GM06990 (cell line): ENCODE measurements at places on chromosomes 11 and 22.

DNA sequence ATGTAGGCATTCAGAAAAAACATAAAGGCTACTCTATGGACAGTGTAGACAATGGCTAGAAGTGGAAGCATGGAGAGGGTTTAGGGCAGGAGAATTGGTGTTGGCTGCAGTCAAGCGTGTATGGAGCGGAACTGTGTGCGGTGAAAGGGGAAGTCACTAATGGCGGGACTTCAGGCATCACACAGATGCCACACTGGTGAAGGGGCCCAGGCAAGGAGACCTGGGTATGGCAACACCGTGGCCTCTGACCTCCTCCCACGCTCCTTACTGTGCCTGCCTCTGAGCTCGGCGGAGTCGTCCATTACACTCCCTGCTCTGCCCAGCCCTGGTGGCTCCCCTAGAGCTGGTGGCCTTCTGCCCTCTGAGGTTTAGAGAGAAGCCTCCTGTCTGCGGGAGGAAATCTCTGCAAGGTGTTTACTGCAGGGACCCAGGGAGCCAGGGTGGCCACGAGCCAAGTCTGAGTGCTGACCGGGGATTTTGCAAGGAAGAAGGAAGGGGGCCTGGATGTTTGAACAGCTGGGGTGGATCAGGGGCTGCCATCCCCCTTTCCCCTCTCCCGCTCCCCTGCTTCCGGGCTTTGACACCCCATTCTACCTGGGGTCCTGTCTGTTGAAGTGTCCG, 75.1 kb upstream of the TSPAN18 start:
- no peak for DNase-seq

- no peak for DNase-seq
Observed at GRCh38 chr11:109388982-109389381, 33.0 kb upstream of the C11orf87 start.

GRCh38 chr11:19792510-19792909, 79.9 kb downstream of the NAV2 start:
- no peak for DNase-seq

- peak; percentile 65 for DNase-seq
Observed at GRCh38 chr22:19622061-19622441, 92.3 kb upstream of the SEPTIN5 start.

DNA sequence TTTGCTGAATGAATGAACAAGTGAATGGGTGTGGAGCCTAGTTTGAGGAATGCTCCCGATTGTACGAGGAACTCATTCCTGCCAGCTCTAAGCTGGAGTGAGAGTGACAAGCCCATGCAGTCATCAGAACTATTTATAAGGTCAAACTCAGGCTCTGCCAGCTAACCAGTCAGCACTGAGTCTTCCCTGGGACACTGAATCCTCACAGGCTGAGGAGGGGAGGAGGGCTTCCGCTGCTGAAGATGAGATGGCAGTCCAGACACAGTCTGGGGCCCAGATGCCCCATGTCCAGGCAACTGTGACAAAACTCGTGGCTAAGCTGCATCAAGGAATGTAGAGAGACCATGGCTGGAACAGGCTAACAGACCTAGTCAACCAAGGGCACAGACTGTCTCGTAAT, 4.0 kb downstream of the LRP4 start:
- no peak for DNase-seq

GRCh38 chr11:76365038-76365679, 15.8 kb downstream of the THAP12 start:
- no peak for DNase-seq

DNA sequence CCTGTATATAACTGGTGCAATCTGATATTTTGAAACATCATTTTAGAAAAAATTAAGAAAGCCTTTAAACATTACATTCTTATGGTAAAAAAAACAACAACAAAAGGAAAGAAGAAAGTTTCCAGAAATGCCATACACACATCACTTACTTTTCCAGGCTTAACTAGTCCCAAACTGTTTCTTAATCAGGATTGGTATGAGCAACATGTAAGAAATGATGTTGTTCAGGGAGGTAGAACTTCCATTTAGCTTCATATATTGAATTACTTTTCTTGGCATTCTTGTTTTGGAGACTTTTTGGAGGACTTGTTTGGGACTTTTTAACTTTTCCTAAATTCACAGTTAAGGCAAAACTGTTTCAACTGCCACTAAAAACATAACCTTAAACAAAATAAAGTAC, 791.5 kb downstream of the METTL15 start:
- DNase-seq, result no peak

GRCh38 chr11:295351-296170, 3.8 kb downstream of the IFITM5 start:
- DNase-seq, result no peak

DNA sequence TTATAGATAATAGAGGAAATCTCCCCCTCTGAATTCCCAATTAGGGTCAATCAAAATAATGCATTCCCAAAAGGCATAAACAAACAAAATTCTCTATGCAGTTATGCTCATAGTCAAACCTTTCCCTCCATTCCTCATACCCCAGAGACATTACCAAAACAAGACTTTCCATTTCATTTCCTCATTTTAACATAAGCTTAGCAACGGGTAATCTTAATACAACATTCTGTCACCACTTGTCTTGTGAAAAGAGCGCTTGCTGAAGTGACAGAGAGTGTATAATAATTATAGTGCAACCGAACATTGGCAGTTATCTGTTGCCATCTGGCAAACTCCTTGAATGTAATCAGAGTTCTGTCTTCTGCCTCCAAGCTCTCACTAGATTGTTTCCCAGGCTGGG, 1.2 kb upstream of the SLN start:
- no peak for DNase-seq

- no peak for DNase-seq
Observed at GRCh38 chr11:34916843-34917770, 689 bp downstream of the PDHX start.
